ENCODE measurements at places on chromosomes 1 and 21.

- DNase-seq, result peak; percentile 77
Observed at GRCh38 chr1:28354121-28354520, 15.4 kb upstream of the PHACTR4 start.

- DNase-seq, result no peak
Observed at GRCh38 chr21:42567861-42568260, 54.2 kb downstream of the SLC37A1 start.

GRCh38 chr21:41428311-41428710, 2.3 kb downstream of the MX1 start:
- DNase-seq, result no peak

GRCh38 chr1:67537667-67538018, 107.4 kb upstream of the SERBP1 start:
- no peak for DNase-seq

GRCh38 chr1:220137019-220137786, 43.3 kb downstream of the IARS2 start:
- DNase-seq, result no peak

GRCh38 chr1:88878731-88879130, 12.6 kb downstream of the GTF2B start:
- DNase-seq, result no peak

DNA sequence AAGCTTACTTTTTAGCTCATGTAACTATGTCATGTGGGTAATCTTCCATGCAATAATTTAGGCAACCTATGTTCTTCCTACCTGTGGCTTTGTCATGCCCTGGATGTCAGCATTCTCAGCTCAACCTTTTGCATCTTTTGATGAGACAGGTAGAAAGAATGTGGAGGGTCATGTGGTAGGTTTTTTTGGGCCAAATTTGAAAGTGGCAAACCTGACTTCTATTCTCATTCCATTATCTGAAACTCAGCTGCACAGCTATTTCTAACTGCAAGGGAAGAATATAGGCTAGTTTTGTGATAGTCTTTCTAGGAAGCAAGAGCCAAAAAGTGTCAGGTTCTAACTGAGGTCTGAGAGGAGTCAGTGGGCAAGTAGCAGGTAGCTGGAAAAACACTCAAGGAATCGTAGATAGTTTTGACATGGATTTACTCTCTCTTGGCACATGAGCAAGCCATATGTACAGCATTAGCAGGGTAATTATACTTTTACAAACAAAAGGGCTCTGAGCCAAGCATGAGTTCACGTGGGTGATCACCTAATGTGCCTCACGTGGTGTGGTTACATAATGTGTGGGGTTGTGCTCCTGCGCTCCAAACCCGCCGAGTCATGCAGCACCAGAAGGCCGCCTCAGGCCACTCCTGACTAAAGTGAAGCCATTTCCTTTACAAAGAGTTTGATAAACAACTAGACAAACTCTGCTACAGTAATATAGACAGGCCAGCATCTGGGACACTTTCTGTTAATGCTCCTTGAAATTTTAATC, 1013.8 kb downstream of the PLA2G4A start:
- peak; percentile 42 for DNase-seq

DNA sequence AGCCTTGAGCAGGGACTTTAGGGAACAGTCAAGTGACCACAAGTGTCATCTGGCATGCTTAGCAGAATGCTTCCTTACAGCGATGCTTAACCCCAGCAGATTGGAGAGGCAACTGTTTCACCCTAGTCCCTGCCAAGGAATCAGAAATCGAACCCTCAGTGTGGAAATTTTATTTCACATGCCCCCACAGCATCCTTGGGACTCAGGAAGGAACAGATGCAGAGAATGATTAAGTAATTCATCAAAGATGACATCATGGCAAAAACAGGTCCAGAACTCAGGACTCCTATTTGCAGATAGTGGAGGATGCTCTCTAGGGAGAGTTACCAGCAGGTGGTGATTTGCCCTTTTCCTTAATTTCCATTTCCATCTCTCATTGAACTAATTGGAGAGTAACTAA, 333.0 kb upstream of the KAZN start:
- DNase-seq, result no peak

DNA sequence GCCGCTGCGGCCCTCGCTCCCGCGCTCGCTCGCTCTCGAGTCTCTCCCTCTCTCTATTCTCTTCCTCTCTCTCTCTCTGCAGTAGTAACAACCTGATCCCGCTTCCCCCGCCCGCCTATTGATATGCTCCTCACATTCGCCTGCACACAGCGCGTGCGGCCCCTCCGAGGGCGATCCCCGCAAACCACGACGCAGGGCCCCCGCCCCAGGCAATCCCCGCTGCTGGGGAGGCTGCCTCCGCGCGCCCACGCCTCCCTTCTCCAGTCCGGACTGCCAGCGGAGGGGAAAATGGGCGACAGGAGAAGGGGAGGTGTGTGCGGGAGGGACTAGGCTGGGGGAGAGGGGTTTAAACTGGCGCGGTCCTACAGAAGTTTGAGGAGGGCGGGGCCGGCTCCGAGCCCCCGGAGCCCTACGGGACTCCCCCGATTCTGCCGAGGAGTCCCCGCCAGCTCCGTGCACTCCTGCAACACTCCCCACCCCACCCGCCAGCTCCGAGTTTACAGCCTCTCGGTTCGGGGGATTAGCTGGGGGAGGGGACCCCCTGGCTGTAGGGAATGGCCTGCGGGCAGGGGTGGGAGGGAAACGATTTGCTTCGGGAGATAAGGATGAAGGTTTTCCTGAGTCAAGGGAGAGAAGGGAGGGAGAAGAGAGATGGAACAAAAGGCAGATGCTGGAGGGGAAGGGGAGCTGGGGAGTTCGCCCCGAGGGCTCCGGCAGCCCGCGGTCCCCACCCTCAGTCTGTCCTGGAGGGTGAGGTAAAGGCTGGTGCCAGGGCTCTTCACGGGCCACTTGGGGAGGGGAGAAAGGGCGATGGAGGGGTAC, 66.6 kb downstream of the SYT2 start:
- no peak for DNase-seq

- peak; percentile 61 for DNase-seq
Observed at GRCh38 chr21:28240586-28240985, 752.1 kb downstream of the LTN1 start.

DNA sequence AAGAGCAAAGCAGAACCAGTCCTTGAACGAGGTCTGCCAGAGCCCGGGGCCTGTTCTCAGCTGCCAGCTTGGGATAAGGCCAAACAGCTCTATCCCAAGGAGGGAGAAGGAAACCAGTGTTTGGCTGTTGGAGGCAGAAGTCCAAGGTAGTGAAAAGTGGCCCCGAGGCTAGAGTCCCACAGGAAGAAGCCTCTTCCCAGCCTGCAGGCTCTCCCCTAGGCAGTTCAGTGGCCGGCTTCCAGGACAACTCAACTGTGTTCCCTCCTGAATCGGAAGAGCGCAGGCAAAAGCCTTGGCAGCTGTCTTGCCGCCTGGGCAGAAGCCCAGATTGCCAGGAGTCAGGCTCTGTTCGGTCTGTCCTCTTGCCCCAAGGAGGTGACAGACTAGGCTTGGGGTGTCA, 19.3 kb downstream of the QSOX1 start:
- no peak for DNase-seq

DNA sequence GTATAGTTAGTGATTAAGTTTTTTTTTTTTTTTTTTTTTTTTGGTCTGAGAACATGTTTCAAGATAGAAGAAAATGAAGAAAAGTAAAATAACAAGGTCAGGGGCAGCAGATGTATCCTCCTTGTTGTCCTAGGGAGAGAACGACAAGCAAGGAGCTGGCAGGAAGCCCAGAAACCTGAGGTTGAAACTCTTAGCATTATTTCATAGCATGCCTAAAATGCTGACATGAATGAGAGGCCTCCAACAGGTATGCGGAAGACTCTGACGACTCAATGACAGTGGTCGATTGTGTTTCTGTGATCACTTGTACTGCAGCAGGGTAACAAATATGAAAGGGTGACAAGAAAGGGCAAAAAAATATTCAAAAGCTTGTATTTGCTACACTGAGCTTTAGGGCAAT, 415.9 kb downstream of the PLA2G4A start:
- peak; percentile 37 for DNase-seq

DNA sequence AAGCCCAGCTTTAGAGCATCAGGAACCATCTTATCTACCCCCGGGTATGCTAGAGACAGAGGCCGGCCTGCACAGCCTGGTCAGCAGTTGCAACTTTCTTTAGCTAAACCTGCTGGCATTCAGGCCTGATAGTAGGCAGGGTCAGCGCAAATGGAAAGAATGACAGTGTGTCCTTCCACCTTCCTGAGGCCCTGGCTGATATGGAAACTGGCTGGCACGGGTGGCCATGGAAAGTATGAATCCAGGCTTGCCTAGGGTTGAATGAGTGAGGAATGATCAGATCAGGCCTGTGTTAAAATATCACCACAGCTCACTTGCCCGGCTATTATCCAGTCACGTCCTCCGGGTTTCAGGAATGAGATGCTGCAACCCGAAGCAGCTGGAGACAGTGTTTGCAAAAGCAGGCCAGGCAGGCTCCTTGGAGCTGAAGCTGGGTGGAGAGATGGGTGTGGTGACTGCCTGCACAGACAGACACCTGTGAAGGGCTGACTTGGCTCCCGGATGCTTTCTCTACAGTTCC, 34.7 kb downstream of the RCAN1 start:
- DNase-seq, result no peak

GRCh38 chr1:234708700-234709395, 98.9 kb upstream of the IRF2BP2 start:
- DNase-seq, result no peak

- DNase-seq, result no peak
Observed at GRCh38 chr1:234845836-234846235, 235.9 kb upstream of the IRF2BP2 start.

DNA sequence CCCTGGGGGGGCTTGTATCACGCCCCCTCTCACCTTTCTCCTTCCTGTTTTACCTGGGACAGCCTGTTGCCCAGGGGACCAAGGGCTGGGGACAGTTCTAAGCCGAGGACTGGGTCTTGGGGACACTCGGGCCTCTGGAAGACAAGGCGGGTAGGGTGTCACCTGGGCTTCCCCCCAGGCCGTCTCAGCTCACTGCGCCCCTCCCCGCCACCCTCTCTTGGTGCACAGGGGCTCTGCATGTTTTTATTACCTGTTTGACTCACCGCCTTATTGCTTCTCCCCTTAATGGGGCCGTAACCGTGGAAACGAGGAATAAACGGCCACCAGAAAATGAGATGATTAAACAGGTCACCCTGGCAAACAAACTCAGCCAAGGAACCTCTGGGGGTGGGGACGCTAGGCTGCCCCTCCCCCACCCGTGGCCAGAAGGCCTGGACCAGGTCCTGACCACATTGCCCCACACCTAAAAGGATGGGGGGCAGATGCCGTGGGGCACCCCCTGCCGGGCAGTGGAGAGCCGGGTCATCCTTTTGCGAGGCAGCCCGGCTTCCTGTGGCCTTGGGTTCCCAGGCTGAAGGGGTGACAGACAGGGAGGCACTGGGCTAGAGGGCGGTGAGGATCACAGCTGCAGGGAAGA, 109.9 kb downstream of the CASZ1 start:
- DNase-seq, result no peak

DNA sequence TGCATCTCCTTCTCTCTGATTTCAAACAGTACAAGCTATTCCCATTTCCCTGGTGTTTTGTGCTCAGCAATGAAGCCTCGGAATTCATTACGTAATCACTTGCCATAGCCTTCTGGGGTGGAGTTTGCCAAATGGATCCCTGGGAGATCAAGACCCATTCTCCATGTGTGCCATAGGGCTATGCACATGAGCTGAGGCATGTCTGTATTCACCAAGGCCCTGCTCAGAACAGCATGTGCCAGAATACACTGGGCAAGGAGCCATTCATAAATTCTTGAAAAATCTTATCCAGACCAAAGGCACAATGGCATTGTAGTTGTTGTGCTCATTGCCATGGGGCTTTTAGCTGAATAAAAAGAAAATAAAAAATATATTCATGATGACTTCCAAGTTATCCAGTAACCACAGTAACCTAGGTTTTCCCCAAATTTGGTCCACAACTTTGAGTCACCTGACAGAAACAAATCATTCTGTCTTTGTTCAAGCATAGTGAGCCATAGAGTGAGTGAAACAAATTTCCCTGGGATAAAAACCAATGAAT, 53.0 kb downstream of the CRB1 start:
- DNase-seq, result no peak

DNA sequence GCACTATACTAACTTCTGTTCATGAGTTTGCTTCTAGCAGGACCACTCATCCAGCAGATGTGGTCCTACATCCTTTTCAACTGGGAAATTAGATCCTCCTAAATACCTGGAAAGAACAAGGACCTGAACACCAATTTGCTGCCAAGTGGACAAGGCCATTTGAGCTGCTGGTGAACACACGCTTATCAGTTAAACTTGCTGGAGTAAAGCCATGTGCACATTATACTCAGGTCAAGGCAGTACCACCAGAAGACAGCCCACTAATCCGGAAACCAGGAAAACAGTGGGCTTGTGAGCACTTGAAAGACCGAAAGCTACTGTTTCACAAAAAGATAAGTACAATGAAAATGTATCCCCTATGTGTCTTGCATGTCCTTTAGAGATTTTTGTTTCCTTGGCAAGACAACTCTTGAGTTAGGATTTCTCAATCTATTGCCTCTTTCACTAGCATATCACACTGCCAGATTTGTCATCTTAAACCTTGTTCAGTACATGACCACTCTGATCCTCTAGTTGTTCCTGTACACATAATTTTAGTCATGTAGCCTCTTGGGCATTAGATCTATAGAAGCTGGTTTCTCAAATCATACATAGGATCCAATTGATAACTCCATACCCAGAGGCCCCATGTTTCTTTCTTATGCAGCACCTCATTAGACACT, 4.5 kb upstream of the REN start:
- DNase-seq, result no peak

- DNase-seq, result no peak
Observed at GRCh38 chr1:16093611-16094010, 20.2 kb upstream of the FAM131C start.

DNA sequence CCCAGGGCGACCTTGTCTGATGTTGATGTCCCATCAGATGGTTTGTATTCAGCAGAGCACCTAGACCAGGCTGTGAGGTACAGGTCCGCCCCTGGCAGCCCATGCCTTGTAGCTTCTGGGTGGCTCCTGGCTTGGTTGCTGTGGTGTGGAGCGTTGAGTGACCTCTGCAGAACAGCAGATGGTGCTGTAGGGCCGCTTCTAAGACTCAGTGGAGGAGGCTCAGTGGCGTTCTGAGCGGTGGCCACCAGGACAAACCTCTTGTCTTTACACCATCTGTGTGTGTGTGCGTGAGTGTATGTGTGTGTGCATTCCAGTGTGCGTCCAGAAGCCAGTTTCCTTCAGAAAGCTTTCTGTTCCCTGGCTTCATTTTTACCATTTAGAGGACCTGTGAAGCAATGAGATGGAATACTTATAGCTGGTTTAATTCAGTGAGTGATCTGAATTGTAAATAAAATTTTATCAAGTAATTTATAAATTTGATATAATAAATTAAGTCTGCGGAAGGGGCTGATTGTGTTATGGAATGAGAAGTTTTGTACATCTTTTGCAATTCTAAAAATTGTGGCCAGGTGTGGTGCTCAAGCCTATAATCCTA, 66.1 kb downstream of the ADARB1 start:
- DNase-seq, result peak; percentile 94

- no peak for DNase-seq
Observed at GRCh38 chr1:186502087-186502486, 41.2 kb upstream of the PDC start.

Measured in iris pigment epithelial cell (primary cell).